ENCODE measurements at places on chromosomes 1 and 21.

DNA sequence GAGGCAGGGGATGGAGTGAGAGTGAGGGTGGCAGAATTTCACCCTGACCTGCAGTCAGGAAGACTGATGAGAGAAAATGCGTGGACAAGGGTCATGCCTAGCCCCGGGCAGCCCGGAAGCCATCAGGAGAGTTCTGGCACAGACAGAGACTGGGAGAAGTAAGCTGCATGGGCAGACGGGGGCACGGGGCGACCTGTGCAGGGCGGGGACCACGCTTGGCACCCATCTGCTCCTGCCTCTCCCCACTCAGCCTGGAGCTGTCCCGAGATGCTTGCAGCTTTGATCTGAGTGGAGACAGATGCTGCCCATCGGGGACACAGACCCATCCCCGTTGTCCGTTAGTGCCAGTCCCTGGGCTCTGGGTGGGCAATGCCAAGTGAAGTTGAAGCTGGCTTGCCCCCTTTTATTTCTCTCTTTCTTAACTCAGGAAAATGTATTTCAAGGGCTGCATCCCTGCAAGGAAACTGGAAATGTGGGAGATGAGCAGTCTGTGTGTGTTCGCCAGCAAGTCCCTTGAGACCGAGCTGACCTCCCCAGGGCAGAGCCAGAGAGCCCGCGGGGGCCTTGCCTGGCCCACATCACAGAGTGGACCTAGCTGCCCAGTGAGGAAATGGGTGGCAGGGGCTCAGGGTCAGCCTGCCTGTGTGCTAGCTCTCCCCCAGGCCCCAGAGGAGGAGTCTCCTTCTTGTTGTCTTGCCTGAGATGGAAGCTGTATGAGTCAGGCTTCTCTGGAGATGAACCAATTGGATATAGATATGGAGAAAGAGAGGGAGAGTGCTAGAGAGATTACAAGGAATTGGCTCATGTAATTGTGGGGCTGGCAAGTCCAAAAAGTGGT lies 121.3 kb upstream of the C1orf174 start:
- no peak for DNase-seq

- no peak for DNase-seq
These were observed 114.0 kb downstream of the KCNN3 start for GRCh38 chr1:154755858-154756730.

- DNase-seq: no peak
These were observed 59.2 kb downstream of the LRRN2 start for GRCh38 chr1:204626381-204626780.

DNA sequence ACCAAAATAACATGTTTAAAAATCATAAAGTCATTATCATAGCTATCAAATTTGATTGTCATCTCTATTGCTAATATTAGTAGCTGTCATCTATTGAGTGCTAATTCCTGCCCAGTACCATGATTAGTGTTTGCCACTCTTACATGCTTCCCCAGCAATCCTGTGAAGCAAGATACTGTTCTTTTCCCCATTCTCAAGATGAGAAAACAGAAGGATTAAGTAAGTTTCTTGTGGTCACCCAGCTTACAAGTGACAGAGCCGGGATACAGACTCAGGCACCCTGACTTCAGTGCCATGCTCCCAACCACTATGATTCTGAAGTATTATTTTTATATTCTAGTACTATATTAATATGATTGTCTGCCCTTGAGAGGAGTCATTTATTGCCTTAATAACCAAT lies 36.5 kb downstream of the LRRC8C start:
- no peak for DNase-seq

- DNase-seq: peak; percentile 9
These were observed 144.6 kb downstream of the MAGI3 start for GRCh38 chr1:113534875-113535274.

DNA sequence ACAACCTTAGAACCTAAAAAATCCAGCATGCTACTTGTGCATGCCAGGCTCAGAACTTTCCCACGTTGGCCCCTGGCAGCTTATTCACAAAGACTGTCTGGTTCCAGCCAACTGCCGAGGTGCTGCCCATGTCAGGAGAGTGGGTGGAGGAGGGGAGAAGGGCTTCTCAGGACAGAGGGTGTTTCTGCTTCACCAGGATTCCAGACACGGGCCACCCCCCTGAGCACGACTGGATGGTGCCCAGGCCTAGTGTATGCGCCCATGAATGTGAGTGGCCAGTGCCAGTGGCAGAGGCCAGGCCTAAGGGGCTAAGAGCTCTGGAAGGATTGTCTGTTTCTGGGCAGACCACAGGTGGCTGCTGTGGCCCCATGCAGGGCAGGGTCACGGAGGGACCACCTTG lies 148.2 kb upstream of the COL6A1 start:
- no peak for DNase-seq

- no peak for DNase-seq
These were observed 47.8 kb downstream of the ADGRL4 start for GRCh38 chr1:78958711-78959110.

DNA sequence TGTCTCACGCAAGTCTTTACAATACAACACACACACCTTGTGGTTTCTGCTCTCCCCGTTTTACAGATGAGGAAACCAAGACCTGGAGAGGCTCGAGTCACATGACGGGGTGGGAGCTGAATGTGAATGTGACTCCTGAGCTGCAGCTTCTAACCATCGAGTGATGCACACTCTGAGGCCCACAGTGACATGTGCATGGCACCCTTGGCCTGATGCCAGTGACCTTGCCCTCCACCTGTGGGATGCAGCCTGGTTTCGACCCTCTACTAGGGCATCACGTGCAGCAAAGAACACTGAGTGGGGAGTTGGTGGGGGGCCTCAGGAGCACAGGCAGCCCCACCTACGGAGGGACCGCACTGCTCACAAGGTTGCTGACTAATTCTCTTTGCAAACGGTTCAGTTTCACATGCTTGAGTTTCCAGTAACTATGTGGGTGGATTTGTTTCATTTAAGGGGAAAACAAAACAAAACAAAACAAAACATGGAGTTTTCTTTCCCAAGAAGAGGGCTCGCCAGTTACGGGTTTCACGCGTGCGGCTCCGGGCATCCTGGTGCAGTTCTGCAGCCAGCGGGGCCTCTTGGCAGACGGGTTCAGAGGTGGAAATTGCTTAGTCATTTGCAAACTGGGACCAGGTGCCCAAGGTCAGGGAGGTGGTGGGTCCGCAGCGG lies 22.9 kb downstream of the SPSB1 start:
- no peak for DNase-seq

DNA sequence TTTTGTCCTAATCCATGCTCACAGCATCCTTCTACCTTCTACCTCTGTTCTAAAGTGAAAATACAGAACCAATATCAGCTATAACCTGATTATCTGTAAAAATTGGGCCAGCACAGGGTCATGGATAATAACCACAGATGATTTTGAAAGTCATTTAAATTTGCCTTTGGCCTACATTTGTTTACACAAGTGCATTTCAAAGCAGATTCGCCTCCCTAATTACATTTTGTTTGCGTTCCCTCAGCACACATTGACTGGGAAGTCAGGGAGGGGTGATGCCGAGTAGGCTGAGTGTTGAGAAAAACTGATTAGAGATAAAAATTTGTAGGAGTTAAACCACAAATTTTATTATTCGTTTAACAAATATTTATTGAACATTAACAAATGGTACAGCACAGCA lies 19.2 kb upstream of the RGS8 start:
- no peak for DNase-seq

- DNase-seq: no peak
These were observed 378.4 kb upstream of the RUNX1 start for GRCh38 chr21:35427320-35428000.

DNA sequence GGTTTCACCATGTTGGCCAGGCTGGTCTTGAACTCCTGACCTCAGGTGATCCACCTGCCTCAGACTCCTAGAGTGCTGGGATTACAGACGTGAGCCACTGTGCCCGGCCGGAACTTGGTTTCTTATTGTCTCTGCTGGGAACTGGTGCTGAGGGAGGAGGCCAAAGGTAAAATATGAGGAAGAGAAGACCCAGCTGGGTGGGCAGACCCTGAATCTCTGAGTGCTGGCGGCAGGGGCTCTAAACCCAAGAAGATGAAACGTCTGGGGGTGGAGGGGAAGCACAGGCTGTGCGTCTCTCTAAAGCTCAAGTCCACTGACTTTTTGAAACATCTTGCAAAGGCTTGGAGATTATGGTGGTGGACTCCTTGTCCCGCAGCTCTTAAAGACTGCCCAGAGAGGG lies 82.0 kb upstream of the TLR5 start:
- DNase-seq: no peak

DNA sequence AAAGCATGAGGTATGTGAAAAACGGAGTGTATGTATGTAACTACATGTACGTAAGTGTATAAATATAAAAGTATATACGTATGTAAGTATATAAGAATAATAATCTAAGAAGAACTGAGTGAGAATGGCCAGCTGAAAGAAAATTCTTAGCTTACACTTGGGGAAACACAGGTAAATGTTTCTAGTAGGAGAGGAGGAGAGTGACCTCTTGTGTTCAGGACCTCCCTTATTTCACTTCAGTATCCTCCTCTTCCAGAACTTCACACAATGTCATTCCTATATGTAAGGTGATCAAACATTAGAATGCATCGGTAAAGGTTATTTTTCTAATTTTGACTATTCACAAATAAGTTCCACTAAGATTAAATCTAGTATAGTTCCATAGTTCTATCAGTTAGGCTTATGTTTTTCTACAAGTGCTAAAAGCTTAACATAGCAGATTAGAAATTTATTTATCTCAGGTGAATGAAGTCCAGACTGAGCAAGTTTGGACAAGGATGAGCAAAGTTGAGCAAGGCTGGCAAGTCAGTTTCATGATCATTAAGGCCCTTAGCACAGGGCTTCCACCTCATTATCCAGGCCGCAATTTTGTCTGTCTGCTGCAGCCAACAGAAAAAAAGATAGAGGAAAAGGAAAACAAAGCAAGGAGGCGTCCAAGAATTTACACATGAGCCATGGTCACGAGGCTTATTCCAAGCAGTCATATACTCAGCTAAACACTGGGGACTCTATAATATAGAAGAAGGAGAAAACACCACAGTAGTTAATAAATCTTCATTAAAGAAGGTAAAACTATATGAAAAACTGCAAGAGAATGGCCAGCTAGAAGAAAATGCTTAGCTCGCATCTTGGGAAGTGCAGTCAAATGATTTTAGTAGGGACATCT lies 7.1 kb upstream of the MROH9 start:
- peak; percentile 14 for DNase-seq

GRCh38 chr1:75672528-75673393 lies 51.7 kb upstream of the ACADM start:
- DNase-seq: no peak

DNA sequence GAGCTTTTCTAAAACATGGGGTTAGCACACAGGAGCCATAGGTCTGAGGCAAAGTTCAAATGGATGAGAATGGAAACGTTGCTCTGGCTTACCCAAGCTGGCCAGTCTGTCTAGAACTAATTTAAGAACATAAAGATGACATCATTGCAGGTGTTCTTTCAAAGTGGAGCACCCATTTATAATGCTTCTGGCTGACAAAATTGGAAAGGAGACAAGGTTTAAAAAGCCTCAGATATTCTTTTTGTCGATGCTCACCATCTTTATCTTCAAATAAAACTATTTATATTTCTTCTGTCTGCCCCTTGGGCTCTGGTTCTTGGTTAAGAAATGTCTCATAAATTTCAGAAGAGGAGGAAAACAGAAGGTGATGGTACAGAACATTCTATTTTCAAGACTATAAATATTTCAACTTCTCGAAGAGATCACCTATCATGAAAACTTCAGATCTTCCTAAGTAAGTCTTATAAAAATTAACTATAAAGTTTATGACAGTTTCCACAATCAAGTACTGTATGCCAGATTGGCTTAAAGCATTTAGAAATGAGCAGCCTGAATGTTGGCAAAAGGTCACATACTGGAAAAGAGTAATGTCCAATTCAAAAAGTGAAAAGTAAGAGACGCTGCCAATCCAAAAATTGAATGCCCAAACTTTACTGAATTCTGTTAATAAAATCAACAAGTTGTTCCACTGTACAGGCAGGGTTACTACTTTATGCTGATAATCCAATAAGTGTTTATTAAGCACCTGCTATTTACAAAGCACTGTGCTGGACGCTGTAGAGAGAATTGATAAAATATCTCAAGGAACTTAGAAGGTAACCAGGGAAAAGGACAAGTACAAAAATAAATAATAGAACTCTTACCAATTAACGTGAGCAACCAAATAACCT lies 92.0 kb downstream of the ETS2 start:
- no peak for DNase-seq

DNA sequence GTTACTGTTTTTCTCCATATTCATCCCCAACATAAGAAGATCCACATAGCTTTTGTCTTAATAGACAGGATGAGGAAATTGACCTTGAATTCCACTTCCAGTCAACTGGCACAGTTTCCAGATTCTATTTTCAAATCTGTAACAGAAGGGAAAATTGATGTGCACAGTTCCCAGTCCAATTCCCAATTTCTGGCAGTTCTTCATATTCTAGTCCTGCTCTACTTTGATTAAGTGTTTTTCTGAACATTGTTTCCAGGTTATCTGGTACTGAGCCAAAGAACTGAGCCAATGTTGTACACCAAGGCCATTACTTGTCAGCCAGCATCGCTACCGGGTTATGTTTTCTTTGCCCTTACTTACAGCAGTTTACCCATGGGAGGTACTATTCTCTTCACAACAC lies 1755.4 kb downstream of the PLA2G4A start:
- no peak for DNase-seq

DNA sequence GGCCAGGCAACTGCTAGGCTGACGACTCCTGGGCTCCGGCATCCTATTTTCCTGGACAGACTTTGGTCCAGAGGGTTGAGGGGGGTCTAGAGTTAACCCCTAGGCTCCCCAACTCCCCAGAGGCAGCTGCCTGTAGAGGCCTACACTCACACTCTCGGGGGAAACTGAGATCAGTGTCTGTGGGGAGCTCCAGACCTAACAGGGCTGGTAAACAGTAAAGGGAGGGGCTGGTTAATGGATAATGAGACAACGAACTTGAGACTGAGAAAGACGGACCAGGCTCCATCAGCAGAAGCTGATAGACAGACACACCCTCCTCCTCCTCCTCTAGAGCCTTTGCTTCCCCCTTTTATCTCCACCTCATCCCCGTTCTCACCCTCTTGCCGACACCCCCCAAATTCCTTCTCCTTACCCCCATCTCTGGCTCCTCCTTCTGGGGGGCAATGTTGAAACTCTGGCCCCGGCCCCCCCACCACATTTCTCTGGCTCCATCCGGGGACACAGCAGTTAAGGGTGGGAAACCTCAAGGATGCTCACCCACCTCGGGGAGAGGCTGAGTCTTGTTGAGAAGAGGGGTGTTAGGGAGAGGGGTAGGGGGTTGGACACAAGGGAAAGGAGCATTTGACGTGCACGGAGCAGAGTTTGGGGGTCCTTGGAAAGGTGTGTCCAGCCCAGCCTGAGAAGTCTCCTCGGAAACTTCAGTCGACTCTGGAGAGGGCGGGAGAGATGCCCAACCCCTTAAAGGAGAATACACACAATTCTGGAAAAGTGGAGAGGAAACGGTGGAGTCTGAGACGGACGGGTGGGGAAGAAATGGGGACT lies at the start of gene MTMR11:
TSS of gene MTMR11 (minus strand) at position 710 of the 822 bp plus-strand sequence. CDS start at position 478, 232 bp downstream.
- no peak for DNase-seq

DNA sequence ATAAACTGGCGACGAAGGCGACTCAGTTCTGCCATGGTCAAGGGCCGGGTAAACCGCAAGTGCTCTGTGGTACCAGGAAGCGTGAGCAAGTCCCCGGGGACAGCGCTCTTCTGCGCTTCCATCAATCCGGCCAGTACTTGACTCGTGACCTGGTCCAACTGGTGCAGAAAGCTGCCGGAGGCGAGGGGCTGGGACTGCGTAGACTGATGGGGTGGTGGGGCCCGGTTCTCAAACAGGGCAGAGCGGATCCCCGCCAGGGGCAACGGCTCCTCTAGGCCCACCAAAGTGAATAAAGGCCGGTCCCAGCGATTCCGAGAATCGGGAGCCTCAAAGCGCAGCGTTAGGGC lies 852 bp downstream of the KTI12 start:
- DNase-seq: peak; percentile 59

- DNase-seq: no peak
These were observed 4.5 kb downstream of the ETS2 start for GRCh38 chr21:38810034-38810825.

Data from HAP-1 (cell line).